ENCODE measurements at places on chromosomes 13 and 19.

DNA sequence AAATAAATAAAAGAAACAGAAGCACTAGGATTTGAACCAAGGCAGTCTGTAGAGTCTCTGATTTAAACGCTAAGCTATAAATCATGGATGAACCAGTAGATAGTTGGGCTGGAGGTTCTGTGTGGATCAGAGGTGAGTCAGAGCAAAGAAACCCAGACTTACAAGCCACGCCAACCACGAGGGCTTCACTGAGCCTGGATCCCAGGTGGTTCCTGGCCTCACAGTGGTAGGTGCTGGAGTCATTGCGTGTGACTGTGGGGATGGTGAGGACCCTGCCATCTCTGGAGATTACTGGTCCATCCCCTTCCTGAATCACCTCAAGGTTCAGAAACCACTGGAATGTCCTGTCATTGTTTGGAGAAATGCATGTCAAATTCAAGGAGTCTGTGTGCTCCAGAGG lies 19.3 kb upstream of the CEACAM20 start:
- DNase-seq: no peak

DNA sequence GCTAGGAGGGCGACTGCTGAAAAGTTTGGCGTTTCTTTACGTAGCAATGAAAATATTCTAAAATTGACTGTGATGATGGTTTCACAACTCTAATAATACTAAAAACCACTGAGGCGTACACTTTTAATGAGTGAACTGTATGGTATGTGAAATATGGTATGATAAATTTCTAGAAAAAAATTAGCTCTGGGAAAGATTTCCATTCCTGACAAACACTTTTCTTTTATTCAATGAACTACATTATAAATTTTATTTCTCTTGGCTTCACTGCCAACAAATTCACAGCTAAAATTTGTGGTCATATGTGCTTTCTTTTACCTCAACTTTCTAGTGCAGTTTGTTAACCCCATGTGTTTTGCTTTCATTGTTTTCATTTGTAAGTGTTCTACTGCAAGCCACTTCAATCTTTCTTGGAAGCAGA lies 11.1 kb downstream of the ZC3H13 start:
- no peak for DNase-seq

GRCh38 chr19:41926028-41926762 lies 2.1 kb downstream of the ERFL start:
- no peak for DNase-seq

DNA sequence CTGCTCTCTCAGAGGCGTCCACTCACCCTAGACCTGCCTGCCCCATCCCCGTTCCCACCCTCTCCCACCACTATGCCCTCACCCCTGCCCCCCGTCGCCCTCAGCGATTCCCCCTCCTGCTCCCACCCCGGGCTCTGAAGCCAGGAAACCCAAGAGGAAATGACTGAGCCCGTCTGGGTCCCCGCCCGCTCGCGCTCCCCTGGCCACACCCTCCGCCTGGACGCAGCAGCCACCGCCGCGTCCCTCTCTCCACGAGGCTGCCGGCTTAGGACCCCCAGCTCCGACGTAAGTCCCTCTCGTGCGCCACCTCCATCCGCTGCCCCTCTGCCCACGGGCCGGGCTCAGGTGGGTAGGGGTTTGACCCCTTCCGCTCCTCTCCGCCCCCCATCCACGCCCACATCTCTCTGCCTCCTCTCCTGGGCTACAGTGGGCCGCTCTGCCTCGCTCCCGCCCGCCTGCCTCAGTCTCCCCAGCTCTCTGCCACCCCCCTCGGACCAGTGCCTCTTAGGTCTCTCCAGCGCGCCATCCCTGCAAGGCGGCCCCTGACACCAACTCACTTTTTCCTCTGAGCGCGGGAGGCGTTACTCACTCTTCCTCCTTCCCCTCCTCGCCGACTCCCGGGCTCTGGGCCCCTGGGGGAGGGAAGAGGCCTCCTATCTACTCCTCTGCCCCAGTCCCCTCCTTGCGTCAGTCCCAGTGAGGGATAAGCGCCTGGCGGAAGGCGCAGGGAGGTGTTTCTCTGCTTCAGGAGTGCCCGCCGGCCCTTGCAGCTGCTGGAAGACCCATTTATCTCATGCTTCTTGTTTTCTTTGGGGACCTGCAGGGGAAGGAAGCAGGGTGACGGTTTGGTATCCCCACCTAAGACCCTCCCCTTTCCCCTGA lies at the start of gene FXYD5:
FXYD5 (plus strand) TSS at position 211 of the 882 bp plus-strand sequence. CDS start 816 bp downstream, outside the sequence.
- DNase-seq: peak; percentile 54

DNA sequence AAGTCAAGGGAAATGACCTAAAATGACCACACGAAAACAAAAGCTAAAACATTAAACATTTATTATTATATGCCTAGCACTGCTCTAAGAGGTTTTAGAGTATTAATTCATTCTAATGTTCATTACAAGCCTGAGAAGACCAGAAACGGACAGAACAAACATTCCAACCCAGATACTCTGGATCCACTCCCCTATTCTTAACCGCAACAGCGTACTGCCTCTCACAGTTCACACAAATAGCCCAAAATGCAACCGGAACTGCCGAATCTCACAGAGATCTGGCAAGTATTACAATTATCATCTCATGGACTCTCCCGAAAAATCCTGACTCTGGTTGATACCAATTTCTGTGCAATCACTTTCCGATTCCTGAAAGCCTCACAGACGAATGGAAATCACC lies 1.4 kb downstream of the ZNF780B start:
- DNase-seq: no peak

GRCh38 chr19:17860331-17860992 lies 752 bp downstream of the RPL18A start:
- DNase-seq: no peak

DNA sequence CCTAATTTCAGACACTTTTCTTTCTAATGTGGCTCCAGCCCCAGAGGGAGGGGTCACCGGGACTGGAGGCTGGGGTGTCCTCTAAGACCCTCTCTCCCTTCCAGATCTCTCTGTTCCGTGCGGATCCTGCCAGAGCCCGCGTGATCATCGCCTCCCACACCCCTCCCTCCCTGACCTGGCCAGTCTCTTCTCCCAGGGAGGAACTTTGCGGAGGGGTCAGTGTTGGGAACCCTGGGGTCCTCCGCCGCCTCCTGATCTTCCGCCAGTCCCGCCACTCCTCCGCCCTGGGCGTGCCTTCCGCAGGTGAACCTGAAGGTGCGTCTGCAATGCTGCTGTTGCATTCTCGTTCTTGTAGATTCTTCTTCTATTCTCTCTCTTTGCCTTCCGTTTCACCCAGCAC lies 9.1 kb downstream of the SOX21 start:
- DNase-seq: no peak

DNA sequence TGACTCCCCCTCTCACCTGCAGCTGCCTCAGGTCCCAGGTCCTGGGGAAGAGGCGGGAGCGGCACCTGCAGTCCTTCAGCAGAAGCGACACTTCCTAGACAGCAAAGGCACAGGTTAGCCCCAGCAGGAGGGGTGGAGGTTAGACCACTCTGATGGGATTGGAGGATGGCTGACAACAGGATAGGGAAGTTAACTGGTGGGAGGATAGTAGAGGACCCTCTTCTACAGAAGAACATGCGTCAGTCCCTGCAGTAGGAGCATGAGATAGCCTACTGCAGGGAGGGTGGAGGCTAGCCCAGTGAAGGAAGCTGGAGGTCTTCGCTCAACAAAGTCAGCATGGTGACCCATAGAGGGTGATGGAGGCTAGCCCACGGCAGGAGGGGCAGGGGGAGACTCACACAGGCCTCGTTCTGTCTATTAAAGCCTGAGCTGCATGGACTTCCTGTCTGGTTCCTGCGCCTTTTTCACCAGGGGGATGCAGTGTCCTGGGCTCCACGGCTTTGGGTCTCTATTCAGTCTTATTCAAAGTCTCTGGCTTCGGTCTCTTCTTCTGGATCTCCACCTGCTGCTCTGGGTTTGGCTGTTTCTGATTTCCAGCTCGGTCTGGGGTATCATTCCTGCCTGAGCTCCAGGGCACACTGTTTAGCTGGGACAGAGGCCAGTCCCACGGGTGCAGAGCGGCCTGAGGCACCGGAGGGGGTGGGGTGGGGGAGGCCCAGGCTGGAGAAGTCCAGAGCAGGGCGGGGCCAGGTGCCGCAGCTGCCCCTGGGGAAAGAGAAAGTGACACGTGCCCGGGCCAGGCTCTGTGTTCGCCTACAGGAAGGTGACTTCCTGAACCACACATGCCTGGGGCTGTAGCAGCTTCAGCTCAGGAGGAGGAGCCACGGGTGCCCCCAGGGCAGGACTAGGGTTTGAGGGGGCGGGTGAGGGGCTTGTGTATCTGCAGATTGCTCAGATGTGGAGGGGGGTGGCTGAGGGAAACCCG lies 7.3 kb downstream of the IFNL3 start:
- peak; percentile 86 for DNase-seq

GRCh38 chr19:51103926-51104341 lies 4.3 kb downstream of the CTU1 start:
- DNase-seq: no peak

GRCh38 chr19:16417660-16418596 lies 53.8 kb downstream of the EPS15L1 start:
- DNase-seq: peak; percentile 15

DNA sequence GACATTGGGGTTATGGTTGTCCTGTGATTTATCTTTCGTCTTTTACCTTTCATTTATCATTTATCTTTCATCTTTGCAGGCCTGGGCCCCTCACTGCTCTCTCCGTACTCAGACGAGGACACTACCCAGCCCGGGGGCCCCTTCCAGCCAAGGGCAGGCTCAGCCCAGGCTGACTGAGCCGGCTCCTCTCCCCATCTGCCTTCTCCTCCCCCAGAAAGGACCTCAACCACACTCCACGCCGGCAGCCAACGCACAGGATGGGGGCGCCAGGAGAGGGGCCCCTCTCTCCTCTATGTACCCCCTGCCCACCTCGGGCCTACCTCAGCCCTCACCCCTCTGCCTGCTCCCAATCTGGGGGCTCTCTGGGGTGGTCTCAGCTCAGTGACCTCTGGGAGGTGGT lies 7.4 kb upstream of the PPP5C start:
- no peak for DNase-seq

- DNase-seq: no peak
Measured at GRCh38 chr13:23771552-23771951, 117.6 kb downstream of the MIPEP start.

GRCh38 chr13:31950111-31950815 lies 81.3 kb upstream of the FRY start:
- no peak for DNase-seq

All from SW480 (cell line).